ENCODE measurements at places on chromosomes 12 and 14.

DNA sequence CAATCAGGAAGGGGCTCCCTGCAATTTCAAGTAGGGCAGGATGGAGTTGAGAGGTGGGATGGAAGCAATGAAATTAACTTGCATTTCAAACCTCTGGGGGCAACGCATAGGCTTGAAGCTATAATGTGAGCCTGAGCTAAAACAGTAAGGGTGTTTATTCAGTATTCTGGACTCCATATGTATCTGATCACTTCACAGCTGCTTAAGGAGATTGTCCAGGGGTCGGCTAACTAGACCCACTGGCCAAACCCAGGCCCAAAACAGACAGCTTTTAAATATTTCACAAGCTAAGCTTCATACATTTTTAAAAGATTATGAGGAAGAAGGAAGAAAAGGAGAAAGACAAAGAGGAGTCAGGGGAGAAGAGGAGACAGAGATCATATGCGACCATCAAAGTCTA lies 6.8 kb upstream of the SERPINA3 start:
- no peak for DNase-seq

DNA sequence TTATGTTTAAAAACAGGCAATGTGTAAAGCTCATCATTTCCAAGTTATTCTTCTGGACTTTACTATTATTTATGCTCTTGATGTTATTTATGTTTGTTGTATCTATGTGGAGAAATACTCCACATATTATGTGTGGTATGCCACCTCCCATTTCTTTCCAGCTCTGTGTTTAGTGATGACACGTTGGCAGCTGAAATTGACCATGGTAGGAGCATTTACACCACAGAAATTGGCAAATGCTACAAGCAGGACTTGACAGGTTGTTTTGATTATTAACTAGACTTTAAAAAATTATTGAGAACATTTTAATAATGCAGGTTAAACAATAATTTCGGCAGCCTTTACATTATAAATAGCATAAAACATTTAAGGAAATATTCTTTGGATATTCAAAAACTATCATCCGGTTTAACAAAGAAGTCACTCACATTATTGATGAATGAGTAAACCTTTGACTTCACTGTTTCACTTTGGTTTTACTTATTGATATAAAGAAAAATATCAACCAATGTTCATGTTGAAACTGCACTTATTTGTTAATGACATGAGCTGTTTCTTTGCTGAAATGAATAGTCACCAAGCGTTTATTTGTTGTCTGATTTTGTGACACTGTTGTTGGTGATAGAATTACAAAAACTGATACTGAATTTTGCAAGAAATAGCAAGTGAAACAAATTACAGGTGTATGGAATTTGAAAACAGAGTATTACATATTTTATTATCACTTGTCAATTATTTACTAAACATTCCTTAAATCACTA lies 76.8 kb downstream of the HMGA2 start:
- no peak for DNase-seq

- no peak for DNase-seq
Measured at GRCh38 chr12:39448038-39448437, 5.1 kb upstream of the KIF21A start.

- DNase-seq = no peak
Measured at GRCh38 chr12:57803319-57803893, 15.1 kb downstream of the AVIL start.

DNA sequence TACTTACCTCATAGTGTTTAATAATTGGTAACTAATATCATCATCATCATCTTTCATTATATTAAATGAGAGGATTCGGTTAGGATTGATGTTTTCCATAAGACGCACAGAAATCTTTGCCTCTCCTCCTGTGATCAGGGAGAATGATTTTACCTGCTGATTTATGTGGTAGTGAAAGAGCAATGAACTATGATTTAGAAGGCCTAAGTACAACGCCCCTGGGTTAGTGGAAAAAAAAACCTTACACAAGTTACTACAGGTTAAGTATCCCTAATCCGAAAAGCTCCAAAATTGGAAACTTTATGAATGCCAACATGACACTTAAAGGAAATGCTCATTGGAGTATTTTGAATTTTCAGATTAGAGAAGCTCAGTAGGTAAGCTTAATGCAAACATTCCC lies 55.8 kb downstream of the ARID2 start:
- no peak for DNase-seq

DNA sequence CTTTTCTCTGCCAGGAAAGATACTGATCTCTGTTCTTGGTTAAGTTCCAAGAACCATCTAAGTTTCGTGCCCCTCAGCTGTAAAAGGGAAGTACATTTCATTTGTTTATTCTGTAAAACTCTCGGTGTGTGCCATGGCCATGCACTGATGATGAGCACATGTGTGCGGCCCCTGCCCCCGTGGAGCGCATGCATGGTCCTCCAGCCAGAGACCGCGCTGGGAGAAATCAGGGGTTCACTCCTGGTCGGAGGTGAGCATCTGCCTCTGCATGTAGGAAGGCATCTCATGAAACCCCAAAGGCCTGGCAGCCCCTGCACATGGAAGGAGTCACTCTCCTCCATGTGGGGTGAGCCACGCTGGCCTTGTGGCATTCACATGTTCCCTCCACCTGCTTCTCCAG lies 102.5 kb upstream of the RTL1 start:
- no peak for DNase-seq

DNA sequence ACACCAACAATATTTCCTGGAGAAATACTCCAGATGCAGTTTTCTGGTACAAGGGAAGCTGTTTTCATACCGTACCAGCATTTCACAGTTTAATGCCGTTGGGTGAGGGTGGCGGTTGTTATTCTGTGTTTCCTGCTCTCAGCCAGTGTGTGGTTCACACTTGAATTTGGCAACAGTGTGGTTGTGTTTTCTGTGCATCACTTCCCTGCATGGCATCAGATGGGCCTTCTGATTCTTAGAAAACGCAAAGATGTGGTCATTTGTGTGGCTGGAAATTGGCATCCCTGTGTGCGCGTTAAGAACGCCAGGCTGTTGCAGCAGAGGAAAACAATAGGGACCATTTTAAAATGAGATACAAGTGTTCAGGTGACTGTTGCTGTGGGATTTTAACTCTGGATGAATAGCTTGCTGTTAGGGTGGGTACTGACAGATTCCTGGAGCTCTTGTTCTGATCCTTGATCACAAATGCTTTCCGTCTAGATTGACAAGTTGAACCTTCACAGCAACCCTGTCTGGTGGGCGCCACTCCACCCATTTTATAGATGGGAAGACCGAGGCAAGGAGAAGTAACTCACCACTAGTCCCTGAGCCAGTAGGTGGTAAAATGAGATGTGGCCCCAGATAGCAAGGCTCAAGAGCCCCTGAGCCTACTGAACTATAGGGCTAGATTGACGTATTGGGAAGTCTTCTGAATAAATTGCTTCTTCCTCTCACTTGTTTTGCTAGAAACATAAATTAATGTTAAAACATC lies 231.2 kb downstream of the CHST11 start:
- DNase-seq = no peak

DNA sequence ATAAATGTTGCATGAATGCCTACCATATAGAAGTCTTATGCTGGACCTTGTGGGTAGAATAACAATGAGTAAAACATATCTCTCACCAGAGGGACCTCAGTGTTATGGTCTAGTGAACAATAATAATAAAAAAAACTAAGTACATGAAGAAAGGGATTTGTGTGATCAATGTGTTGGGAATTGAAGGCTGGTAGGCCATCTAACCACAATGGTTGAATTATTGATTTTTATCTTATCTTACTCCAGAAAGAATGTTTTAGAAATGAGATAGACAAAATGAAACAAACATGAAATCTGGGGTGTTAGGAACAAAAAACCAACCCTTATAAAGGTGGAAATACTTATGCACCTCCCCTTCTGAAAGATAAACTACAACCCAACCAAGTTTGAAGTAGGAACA lies 243.9 kb upstream of the LRIG3 start:
- DNase-seq = no peak

GRCh38 chr14:48936362-48936761 lies 649.8 kb downstream of the RPS29 start:
- no peak for DNase-seq

GRCh38 chr14:101122237-101123141 lies 219.0 kb upstream of the RTL1 start:
- peak; percentile 9 for DNase-seq

DNA sequence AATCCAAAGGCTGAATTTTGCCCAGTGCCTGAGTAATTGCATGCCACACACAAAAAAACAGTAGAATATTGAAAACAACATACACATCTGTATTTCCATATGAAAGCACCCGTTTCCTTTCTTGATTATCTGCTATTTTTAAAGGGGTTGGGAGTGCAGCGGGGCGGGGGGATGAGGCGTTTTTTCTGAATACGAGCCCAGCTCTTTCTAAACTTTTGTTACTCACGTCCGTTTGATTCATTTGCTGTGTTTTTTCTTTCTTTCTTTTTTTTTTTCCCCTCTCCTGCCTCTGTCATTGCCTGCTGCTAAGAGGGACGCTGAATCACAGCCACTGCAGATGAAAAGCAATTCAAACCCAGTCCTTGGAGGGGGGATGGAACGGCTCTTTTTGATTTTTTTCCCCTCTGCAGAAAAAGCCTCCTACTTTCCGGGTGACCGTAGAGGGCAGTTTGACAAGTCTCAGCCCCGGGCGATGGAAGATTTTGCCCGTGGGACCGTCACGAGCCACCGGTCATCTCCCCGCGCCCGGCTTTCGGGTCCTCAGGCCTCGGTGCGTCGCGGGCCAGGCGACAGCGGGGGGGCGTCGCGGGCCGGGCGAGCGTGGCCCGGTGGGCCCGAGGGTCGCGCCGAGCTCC lies 572 bp upstream of the RASSF8 start:
- DNase-seq = no peak

- no peak for DNase-seq
Measured at GRCh38 chr14:37232907-37233481, 35.3 kb downstream of the MIPOL1 start.

DNA sequence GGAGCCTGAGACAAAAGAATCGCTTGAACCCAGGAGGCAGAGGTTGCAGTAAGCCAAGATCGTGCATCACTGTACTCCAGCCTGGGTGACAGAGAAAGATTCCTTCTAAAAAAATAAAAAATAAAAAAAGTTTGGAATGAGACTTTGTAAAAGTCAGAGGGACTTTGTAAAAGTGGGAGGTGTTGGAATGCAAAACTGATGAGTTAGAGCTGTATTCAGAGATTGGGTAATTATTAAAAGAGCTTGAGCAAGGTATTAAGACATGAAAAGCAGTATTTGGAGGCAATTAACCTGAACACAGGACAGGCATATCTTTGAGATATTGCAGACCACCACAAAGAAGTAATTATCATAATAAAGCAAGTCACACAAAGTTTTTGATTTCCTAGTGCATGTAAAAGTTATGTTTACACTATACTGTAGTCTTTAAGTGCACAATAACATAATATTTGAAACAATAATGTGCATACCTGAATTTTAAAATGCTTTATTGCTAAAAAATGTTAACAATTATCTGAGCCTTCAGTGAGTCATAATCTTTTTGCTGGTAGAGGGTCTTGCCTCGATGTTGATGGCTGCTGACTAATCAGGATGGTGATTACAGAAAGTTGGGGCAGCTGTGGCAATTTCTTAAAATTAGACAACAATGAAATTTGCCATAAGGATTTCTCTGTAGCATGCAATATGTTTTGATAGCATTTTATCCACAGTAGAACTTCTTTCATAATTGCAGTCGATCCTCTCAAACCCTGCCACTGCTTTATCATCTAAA lies 33.1 kb downstream of the PHLDA1 start:
- DNase-seq = no peak

DNA sequence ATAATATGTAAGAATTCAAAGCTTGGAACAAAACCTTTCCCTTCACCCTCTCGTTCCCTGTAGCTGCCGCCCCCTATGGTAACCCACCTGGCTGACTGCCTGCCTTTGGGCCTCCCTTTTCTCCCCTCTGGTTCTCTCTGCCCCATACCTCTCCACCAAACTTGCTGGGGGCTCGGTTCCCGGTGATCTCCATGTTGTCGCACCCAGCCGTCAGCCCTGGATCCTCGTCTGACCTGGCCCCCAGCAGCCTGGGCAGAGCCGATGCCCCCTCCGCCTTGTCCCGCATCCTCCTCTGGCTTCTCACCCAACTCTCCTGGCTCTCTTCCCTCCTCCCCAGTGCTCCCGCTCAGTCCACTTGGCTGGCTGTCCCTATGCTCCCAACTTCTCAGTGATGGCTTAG lies 4.5 kb downstream of the CYP46A1 start:
- no peak for DNase-seq

DNA sequence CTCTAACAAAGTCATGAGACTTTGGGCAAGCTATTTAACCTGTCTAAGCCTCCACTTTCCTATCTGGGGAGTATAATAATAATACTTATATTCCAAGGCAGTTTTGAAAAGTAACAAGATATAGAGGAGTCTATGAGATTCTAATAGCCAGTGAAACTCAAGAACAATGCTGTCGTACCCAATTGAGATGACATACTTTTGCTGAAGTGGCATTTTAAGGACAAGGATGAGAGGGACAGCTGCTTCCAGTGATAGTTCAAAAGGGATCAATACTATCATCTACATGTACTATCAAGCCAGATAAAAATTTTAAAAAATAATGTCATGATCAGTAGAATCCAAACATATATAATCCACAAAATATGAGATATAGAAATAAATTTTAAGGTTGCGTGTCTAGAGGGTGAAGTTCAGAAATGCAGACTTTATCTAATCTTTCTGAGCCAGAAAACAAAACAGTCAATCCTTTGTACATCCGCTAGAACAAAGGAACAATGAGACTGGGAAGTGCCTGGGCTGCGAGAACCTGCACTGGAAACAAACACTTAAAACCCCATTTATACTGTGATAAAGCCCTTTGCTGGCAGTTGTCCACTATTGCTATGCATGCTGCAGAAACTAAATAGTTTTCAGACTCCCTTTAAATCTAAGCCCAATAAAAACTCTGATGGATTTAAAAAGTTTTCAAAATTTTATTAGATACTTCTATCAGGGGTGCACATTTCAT lies 38.6 kb downstream of the PTPRB start:
- no peak for DNase-seq

DNA sequence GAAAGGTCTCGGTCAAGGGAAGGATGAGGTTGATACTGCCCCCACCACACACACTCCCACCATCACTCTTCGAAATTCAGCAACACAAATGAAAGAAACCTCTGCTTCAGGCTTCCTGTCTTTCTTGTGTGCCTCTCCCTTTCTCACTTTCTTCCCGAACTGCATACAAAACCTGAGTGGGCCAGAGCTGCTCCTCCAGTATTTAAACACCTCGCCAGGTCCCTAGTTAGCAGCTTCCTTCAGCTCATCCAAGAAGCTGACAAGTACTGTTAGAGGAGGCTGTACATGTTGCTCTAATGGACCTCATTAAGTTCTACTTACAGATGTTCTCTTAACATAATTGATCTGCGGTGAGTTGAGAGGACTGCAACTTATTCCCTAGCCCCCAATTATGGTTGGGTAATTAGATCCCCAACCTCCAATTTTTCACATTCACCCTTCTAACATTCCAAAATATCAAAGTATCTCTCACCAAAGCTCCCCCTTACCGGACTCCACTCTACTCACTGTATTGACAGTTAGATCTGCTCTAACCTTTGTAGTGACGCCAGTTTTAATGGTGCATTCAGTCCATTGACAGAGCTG lies 4.1 kb upstream of the LMO3 start:
- no peak for DNase-seq

- no peak for DNase-seq
Measured at GRCh38 chr12:6065131-6065862, 59.2 kb downstream of the VWF start.

- no peak for DNase-seq
Measured at GRCh38 chr12:56766535-56766934, 3.4 kb downstream of the HSD17B6 start.

All from omental fat pad (tissue), 4 donors.